ENCODE measurements at places on chromosomes 5 and 9. TPM values are rescaled to one million over a fixed set of nuclear protein-coding genes. Genes with fewer than 3 reads are reported as not detected.
A peak's percentile ranks its signal among the peaks of the same experiment; 100 is the strongest.

DNA sequence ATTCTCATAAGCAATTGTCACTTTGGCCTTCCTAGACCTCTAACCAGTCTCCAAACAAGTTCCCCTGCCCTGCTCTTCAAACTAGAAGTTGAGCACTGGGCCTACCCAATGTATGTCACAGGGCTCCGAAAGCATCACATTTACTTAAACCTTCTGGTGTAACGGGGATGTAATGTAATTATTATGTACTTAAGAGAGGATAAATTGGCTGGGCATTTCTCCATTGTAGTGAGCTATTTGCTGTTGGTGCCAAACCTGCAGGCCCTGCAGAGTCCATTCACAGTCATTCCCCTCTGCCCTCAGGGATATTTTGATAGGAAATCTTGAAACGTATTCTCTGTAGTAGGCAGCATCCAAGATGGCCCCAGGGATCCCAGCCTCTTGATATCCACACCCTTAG, 64.2 kb upstream of the GNE start:
- DNase-seq = no peak

ARHGEF37 gene
- 5.5 TPM for total RNA-seq

- DNase-seq = no peak
These were observed 1631.9 kb upstream of the CDH6 start for GRCh38 chr5:29561564-29561963.

- DNase-seq = no peak
These were observed 110.6 kb downstream of the MLLT3 start for GRCh38 chr9:20511686-20512085.

LCN10 gene
- 0.94 TPM for total RNA-seq

GRCh38 chr5:111251921-111252320, 27.7 kb downstream of the CAMK4 start:
- DNase-seq = no peak

- DNase-seq = no peak
These were observed 197.8 kb downstream of the FRMD3 start for GRCh38 chr9:83340451-83340850.

SH3RF2 gene
- 37.2 TPM for total RNA-seq

DNA sequence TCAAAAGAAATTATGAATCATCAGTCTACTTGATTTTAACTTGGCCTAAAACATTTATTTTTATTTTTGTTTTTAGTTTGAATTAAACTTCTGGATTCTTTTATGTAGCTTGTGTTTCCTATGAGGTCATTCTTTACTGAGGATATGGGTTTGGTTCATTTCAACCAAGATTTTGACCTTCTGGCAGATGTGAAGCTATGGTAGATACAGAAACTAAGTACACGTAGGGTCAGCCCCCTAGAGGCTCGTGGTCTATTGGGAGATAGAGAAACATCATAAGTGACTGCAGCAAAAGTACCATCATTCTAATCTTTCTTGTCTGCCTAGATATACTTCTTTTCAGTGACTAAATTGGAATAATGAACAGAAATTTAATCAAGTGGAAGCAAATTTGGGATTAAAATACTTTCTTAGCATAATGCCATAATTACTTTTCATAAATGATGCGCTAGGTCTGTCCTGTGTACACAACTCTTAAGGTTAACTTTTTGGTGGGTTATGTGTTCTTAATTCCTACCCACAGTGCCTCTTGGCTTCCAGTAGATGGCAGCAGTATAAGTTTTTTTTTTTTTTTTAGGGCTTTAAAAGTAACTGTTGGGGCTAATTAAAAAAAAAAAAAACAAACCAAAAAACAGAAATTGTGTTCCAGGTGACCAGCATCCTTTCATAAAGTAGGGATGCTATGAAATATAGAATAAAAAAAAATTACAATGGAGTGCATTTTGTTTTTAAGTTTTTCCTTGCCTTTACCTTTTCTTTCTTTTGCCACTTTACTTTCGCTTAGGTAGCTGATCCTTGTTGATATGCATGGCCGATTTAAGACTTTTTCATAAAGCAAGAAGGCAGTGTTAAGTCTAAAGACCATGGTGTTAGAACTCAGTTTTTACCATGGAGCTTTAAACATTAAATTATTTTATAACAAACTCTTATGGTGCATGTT, 49.9 kb downstream of the LRRTM2 start:
- DNase-seq = no peak

SNCB gene
- not detected for total RNA-seq

DNA sequence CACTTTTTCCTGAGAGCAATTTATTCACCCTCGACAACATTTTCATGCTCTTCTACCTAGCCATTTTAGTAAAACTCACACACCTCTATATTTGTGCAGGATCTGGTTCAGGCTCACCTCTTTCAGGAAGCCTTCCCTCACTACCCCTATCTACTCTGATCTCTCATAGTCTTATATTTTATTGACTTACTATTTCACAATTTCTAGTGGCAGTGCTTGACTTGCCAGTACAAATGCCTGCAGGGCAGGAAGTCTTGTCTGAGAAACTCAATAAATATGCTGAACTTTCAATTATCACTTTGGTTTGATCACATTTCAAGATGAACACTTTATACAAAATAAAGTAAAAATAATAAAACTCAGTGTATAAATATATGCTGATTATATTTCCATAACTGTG, 226.8 kb downstream of the CETN3 start:
- DNase-seq = peak; percentile 66

DNA sequence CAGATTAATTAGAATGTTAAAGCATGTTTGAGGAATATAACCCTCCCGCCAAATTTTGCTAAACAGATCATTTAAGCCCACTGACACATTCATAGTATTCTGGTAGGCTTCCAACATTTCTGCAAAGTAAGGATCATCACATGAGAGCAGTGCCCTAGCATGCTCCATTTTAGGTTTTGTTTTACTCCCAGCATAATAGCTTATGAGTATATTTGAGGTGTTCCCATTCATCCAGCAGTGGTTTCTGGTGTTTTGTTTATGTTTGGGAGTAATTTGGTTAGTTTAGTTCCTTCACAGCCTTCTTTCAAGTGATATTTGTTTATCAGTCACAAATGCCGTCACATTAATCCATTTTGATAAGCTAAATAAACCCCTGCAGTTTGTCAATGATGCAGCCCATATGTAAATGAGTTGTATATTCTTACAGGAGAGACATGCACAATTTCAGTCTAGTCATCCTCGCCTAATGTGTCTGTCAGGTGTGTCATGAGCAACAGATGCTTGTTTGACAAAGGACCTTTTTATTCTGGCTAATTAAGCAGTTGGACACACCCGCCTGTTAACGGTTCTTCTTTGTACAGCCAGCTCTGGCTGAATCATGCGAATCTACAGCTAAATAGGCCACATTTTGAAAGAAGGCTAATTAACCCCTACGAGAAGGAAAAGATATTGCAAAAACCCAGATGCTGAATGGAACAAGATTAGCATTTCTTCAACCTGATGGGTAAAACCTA, 124.4 kb downstream of the RFX3 start:
- DNase-seq = no peak

STOML2 gene
- 109 TPM for total RNA-seq

GRCh38 chr9:127803507-127804352, 1.0 kb downstream of the FPGS start:
- DNase-seq = peak; percentile 87

DNA sequence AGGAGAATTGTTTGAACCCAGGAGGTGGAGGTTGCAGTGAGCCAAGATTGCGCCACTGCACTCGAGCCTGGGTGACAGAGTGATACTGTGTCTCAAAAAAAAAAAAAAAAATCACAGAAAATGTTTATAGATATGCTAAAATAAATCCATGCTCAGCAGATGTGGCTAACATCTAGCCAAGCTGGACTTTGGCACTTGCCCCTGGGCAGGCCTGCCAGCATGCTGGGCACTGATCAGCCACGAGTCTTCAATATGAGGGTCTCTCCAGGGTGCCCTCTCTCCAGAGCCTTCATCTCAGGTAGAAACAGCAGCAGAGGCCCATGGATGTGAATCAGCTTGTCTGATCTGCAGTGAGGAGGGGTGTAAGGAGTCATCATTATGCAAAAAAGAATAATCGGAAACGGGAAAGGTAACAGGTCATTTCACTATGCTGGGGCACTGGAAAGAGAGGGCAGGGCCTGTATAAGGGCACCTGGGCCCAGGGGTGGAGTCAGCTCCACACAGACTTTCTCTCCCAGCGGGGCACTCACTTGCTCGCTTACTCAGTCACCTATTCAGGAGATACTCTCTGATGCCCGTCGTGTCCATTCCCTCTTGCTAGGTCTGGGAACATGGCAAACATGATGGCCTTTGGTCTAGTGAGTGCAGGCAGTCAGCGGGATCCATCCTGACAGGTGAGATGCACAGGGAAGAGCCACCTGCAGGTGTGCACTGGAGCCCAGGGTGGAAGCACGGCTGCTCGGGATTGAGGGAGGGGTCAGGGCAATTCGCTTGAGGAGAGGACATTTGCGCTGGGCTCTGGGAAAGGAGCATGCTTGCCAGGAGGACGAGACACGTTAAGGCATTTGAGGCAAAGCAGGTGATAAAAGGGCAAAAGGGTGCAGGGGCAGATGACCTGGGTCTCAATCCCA, 17.1 kb downstream of the RNF44 start:
- DNase-seq = no peak

DNA sequence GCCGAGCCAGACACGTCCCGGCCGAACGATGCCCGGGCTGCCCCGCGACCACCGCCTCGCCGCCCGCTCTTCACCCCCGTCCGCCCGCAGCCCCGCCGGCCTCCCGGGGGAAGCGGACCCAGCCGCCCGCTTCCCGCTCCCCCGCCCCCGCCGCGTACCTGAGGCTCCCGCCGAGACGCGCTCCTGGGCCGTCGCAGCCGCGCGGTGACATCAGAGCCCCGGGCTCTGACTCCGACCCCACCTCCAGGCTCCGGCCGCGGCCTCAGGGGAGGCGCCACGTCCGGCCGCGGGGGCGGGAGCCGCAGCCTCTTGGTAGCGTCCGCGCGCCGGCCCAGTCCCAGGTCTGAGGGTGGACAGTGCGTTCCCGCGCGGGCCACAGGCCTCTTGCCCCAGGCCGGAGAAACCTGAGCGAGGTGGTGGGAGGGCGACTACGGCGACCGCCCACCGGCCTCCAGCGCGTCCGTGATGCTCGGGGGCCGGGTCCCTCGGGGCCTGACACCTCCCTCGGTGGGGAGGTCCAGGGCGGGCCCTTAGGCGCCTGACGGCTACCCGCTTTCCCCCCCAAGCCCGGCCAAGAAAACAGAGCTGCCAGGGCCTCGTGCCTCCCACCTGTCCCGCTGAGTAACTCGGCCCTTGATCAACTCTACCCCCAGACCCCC, at the start of gene SHROOM1:
Gene SHROOM1 (minus strand): TSS at position 212 of the 659 bp plus-strand sequence. CDS start 4,507 bp downstream, outside the sequence.
- DNase-seq = peak; percentile 84

DNA sequence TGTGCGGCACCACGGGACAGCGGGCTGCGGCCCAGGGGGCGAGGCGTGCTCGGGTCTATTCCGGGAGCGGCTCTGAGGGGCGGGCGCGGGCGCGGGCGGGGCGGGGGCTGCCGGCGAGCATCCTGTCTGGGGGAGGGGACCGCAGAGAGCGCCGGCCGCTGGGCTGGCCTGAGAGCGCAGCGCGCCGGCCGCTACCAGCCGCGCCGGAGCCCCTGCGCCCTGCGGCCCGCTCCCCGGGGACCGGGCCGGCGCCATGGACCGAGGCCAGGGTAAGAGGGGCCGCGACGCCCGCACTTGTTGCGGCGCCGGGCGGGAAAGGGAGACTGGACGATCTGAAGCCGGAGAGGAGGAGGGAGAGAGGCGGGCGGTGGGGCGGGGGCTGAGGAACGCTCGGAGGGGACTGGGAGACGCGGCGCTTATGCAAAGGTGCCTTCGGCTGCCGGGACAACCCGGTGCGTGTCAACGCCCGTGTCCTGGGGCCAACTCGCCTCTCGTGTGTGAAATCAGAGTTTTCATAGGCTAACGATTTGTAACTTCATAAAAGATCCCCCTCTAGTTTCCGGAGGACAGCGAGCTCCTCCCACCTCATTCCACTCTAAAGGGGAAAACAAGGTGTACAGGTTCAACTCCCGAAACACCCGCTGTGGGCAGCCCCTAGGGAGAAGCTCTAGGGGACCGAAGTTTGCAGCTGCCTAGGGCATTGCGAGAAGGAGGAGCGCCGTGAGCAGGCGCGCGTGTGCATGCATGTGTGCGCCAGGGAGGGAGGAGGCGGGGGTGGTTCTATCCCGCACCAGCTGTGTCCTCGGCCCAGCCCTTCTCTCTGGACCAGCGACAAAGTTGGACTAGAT, at the start of gene AFAP1L1:
Gene AFAP1L1 (plus strand): TSS at position 144 of the 848 bp plus-strand sequence. CDS start 110 bp downstream, at position 254.
- DNase-seq = peak; percentile 53

GRCh38 chr5:73821003-73821402, 195.0 kb downstream of the ARHGEF28 start:
- DNase-seq = no peak

DNA sequence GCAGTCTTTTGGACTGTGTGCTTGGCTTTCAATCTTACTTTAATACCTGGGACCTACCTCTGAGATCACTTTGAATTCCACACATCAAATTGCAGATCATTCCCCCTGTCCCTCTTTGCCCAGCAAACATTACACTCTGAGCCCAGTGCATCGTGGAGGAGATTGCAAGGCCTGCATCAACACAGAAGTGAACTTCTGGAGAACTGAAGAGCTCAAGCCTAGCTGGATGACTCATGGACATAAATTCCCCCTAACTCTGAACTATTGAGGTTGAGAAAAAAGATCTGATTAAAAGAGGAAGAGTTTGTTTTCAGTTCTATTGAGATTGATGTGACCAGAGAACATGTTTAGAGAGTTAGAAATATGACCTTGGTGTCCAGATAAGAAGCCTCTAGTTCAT, 316.0 kb upstream of the DMAC1 start:
- DNase-seq = no peak

DNA sequence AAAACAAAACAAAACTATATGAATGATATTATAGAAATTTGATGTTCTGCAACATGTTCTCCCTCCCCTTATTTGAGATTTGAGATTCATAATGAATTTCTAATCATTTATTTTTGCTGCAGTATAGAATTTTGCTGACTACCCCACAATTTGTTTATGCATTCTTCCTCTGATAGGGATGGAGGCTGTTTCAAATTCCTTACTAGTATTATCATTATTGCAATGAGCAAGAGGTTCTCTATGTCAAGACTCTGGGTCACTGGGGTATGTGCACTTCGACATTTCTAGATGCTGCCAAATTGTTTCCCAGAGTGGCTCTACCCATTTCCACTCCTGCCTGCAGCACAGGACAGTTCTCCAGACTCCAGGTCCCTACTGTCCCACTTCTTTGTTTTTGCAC, 54.9 kb upstream of the DAB2IP start:
- DNase-seq = no peak

DNA sequence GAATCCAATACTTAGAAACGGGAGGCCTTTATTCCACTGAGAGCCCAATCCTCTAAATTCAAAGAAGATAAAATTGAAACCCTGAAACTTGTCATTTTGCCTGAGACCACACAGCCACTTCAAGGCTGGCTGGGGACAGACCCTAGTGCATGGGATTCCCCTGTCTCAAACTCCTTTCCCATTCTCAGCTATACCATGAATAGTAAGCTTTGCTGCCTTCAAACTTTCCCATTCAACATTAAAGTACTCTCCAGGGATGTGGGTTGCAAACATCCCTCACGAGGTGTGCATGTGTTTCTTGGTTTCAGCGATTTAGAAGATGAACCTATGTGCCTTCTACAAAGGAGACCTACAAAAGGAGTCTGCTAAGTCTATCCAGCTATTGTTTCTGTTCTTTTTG, 64.6 kb downstream of the GABRB2 start:
- no peak for DNase-seq

TLX3 gene
- total RNA-seq = not detected

CLPTM1L gene
- 266 TPM for total RNA-seq
